ENCODE measurements at places on chromosomes 6 and 20. TPM values are rescaled to one million over a fixed set of nuclear protein-coding genes. Genes with fewer than 3 reads are reported as not detected.

The SLC16A10 gene
- not detected for total RNA-seq

The RIMS4 gene
- not detected for total RNA-seq

The BMP5 gene
- not detected for total RNA-seq

The HTR1E gene
- total RNA-seq = not detected

The GPR63 gene
- not detected for total RNA-seq

The EFCAB8 gene
- under 0.01 TPM for total RNA-seq

Measured in vein endothelial cell (primary cell).